ENCODE measurements at places on chromosomes 3 and 15.

DNA sequence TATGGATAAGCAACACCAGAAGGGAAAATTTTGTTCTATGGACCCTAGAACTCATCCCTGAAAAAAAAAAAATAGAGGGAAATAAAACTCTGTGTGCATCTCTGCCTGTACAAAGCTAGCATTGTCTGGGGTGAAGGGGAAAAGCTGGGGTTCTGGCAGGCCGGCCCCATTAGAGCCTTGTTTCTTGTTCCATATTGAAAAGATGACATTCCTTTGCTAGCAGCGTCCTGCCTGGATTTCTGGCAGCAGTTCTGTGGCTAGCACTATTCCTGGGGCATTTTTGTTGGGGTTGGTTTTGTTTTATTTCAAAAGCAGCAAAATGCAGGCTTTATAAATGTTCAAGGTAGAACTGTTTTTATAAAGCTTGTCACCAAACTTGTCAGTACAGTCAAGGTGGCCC lies 45.2 kb downstream of the RARB start:
- no peak for DNase-seq

- no peak for DNase-seq
Measured at GRCh38 chr3:117399311-117400078, 689.9 kb downstream of the TUSC7 start.

GRCh38 chr3:110341047-110341446 lies 730.6 kb upstream of the NECTIN3 start:
- no peak for DNase-seq

- no peak for DNase-seq
Measured at GRCh38 chr15:81280696-81281455, 43.1 kb downstream of the STARD5 start.

GRCh38 chr3:98811048-98811447 lies 47.9 kb downstream of the ST3GAL6 start:
- DNase-seq, result no peak

GRCh38 chr3:145911016-145911415 lies 250.0 kb downstream of the PLOD2 start:
- DNase-seq, result no peak

DNA sequence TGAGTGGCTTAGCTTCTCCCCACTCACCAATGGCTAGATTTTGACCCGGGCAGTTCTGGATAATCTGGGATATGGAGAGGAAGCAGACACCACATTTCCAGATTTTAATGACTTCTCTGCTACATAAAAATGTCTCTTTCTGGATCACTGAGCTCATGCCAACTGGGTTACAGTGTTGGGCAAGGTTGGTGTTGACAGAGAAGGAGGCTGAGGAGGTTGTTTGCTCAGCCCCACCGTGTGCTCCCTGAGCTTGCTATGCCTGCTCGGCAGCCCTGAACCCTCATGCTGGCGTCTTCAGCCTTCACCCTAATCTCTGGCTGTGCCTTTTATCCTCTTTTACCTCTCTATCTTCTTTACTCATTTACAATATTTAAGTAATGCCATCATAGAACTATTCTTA lies 53.0 kb upstream of the KPNA4 start:
- no peak for DNase-seq
